Heart right ventricle (tissue), 16 donors: ENCODE measurements at places on chromosomes 16 and 17. TPM values are rescaled to one million over a fixed set of nuclear protein-coding genes. Genes with fewer than 3 reads are reported as not detected.

Gene ZNHIT3
- total RNA-seq: 24.0 TPM

Gene LGALS9B
- not detected for total RNA-seq

Gene SLC5A11
- not detected for total RNA-seq

Gene FOXN1
- not detected for total RNA-seq

Gene ABAT
- total RNA-seq: 35.9 TPM

Gene OR2C1
- total RNA-seq: not detected

Gene TMEM204
- total RNA-seq: 24.4 TPM

Gene GRAPL
- 0.56 TPM for total RNA-seq

Gene MAPT
- 29.8 TPM for total RNA-seq

Gene PTX4
- not detected for total RNA-seq

Gene CCL5
- total RNA-seq: 0.47 TPM

Gene TNFSF13
- 7.7 TPM for total RNA-seq

- DNase-seq: peak; percentile 20
Measured at GRCh38 chr16:27748868-27749546, 199.1 kb downstream of the KATNIP start.

GRCh38 chr17:40072040-40072734 is 9.4 kb downstream of the THRA start:
- peak; percentile 67 for DNase-seq

- no peak for DNase-seq
Measured at GRCh38 chr17:75832164-75832651, 12.0 kb downstream of the UNC13D start.

DNA sequence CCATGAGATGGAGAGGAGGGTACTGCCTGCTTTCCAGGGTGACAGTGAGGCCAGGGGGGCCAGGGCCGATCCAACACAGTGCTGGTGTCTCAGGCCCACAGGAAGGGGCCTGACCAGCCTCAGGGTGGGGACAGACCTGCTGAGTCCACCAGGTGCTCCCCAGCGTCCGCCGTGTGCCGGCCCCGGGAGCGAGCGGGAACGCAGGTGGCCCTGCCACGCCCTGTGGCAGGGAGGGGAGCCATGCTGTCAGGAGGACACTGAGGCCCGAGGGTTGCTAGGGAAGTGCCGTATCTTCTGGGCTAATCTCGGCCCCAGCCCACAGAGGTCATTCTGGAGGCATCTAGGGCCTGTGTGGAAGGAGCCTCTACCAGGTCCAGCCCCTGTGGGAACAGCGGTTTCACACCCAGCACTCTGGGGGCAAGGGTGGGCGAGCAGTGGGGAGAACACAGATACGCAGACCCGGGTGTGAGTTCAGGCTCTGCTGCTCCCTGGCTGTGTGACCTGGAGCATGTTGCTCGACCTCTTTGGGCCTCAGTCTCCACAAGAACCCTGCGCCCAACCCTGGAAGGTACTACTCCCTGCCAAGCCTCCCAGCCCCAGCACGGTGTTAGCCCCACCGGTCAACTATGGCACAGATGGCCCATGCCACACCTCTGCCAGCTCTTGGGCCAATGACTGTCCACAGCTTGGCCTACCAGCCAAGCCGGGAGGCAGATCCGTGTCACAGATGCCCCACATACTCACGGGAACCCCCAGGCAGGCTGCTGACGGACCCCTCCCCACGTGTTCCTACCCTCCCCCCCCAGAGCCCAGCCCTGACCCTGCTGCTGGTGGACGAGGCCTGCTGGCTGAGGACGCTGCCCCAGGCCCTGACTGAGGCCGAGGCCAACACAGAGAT is 43.9 kb upstream of the ZC3H18 start:
- DNase-seq: no peak

GRCh38 chr17:12133183-12133582 is 112.5 kb downstream of the MAP2K4 start:
- no peak for DNase-seq

DNA sequence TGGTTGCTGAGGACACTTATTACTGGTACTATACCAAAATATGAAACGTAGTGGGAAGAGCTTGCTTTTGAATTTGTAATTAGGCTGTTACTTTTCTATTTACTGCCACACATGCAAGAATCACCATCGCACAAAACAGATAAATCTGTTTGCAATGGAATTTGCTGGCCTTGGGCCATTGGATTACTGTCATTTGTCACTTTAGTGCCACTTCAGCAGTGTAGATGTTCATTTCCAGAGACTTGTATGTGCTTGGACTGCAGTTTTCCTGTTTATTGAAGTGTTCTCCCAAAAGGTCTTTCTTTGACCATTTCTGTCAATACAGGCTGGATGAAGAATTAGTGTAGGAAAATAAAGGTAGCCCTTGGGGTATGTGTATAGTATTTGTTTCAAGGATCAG is 4.5 kb downstream of the USP10 start:
- DNase-seq: no peak

GRCh38 chr16:62625326-62625725 is 589.1 kb upstream of the CDH8 start:
- DNase-seq: no peak

DNA sequence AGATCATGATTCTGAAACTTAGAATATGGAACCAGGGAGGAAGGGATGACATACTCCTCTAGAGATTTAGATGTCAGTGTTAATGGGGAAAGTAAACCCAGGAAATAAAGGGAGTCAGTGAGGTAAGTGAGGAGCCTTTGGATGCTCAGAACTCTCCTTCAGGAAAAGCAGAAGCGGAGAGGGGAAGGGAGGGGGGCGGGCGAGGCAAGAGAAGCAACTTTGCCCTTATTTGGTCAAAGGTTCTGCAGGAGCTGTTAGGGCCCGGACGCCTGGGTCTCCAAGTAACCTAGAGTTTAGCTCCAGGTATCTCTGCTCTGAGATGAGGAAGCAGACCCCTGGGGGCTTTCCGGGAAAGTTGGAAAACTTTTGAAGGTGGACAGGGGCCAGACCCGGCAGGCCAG is 1.3 kb downstream of the PFN1 start:
- DNase-seq: no peak

GRCh38 chr17:75096082-75096625 is 8.4 kb downstream of the SLC16A5 start:
- peak; percentile 65 for DNase-seq

- no peak for DNase-seq
Measured at GRCh38 chr17:32865141-32865540, 11.8 kb downstream of the MYO1D start.

DNA sequence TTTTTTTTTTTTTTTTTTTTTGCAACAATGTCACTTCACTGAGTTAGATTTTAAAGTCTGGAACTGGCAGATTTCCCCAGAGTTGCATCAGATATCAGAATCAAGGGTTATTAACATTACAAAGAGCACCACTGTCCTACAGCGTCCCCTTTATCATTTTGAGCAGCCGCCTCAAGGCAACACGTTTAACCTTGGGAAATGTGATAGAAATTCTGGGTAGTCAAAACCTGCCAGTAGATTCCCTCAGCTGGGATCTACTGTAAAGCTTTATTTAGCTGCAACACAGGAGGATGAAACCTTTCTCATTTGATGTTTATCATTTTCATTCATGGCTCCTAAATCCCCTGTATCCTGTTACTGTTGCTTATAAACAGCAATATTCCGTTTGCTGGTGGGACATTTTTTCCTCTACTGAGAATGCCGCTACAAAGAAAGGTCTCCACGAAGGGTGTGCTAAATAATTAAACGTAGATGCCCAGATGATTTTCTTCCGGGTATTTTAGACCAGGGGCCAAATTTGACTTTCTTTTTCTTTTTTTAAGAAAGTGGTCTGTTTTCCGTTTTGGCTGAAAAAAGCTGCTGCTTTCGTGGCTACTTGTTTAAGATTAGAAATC is 436.1 kb upstream of the GOT2 start:
- DNase-seq: no peak

DNA sequence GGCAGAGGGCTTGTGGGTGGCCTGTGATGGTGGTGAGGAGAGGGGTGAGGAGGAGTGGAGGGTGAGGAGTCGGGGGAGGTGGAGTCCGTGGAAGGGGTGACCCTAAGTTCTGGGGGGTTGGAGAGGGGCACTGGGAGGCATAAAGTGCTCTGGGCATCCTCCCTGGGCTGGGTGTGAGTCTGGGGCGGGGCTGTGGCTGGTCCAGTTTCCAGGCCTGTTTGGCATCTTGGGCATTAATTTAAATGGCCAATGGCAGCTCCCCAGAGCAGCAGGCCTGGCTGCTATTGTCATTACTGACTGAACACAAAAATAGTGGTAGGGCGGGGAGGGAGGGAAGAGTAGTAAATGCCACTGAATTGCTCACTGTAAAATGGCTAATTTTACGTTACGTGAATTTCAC is 7.7 kb upstream of the ARHGAP23 start:
- DNase-seq: no peak

GRCh38 chr16:70563636-70564035 is 40.0 kb downstream of the SF3B3 start:
- DNase-seq: no peak

GRCh38 chr17:32944248-32945020 is 16.5 kb downstream of the TMEM98 start:
- no peak for DNase-seq

DNA sequence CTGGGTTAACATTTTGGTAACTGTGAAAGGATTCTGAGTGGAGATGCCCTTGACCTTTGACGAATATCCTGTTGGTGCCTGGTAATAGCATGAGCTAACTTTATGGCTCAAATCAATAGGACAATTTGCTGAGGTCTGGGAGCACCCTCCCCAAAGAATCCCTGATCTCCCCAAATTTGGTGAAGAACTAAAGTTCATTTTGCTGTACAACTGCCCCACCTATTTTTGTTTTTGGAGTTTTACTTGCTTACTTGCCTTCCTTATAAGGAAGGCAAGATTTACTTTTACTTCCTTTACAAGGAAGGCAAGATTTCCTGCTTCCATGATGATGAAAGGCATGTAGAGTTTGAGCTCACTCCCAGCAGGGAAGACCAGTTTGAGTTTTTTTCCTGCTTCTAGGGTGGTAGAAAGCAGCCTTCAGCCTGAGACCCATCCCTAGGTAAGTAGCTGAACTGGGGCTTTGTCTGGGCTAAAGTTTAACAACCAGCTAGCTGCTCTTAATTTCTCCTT is 2.8 kb downstream of the KRTAP4-9 start:
- DNase-seq: no peak

DNA sequence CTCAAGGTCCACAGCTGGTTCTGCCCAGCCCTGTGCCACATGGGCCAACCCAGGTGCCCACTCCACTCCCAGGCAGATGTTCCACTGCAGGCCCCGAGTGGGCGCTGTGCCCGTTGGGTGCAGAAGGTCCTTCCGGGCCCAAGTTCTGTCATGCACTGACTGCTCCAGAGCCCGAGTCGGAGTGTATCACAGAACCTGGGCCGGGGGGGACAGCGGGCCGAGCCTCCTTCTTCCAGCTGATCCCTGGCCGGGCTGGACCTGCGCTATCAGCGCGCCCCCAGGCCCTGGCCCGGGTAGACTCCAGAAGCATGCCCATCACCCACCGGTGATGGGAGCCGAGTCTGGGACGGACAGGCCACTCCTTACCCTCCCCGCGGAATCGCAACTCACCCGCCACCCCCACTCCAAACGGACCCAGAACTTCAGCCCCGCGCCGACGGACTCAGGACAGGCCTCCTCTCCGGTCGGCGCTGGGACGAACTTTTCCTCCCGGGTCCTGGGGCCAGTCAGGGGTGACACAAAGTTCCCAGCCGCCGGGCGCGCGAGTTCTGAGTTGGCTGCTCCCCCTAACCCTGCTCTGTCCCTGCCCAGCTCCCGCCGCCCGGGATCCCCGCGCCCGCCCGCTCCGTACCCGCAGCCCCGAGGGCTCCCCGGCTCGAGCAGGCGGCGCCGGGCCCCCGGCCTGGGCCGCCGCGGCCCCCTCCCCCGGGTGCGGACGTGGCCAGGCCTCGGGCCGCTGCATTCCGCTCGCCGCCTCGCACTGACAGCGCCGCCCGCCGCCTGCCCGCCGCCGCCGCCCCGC is at the start of gene COPZ2:
Gene COPZ2, minus strand, starts transcription at position 762 of the 802 bp plus-strand sequence. Its CDS starts 20 bp downstream, at position 742.
- DNase-seq: peak; percentile 75

DNA sequence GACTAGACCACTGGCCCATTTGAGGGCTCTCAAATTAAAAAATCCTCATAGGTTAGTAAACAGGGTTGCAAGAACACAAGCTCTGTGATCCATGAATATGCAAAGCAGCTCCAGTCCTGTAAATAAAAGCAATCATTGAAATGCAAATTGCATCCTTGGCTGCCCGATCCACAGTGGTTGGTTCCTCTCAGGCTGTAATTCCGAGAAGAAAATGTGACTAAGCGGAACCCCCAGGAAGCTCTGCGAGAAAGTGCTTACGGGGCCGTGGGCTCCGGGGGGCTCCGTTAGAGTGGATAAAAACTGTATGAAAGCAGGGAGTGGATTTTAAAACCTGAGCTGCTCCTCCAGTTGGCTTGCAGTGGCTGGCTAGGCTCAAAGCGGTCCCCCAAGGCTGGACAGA is 2.5 kb downstream of the GPRC5B start:
- no peak for DNase-seq

- DNase-seq: no peak
Measured at GRCh38 chr17:61390479-61390791, 9.2 kb upstream of the TBX2 start.

DNA sequence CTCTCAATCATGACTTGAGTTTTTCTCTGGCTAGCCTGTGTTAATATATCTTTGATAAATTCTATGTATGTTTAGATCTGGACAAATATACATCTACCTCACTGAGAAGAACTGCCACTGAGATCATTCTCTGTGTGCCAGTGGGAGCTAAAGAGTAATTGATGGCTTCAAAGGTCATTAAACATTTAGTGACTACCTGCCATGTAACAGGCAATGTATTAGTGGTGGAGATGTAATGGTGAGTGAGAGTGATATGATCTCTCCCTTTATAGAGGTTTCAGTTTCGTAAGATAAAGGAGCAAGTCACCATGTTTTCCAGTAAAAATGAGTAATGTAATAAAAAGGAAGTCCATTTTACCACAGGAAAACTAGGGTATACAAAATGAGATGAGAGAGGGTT is 235.8 kb upstream of the CDH8 start:
- DNase-seq: no peak

GRCh38 chr17:70225276-70225675 is 55.9 kb downstream of the KCNJ2 start:
- no peak for DNase-seq

GRCh38 chr16:82584553-82585152 is 42.1 kb upstream of the CDH13 start:
- peak; percentile 29 for DNase-seq

- no peak for DNase-seq
Measured at GRCh38 chr17:49798182-49798581, 9.7 kb downstream of the KAT7 start.

DNA sequence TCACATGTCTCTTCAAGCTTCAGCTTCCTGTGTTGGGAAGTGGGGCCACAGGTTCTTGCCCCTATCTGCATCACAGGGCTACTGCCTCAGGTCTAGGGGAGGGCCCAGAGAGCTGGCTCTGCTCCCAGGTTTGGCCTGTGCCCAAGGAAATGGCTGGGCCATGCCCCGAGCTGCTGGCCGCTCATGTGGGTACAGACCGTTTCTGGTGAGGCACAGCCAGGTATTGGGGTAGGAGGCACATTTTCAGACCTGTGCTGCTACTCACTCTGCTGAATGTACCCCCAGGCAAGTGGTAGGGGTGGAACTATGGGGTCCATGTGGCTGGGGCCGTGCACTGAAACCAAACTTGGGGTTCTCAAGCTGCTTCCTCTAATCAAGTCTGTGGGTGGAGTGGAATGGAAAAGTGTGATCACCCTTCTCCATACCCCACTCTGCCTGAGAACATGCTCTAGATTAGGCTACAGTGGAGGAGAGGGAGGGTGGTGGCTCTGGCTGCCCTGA is 4.6 kb downstream of the GAS2L2 start:
- DNase-seq: no peak
